Left cardiac atrium (tissue), 4 donors: ENCODE measurements at places on chromosomes 11 and 22. TPM values are rescaled to one million over a fixed set of nuclear protein-coding genes. Genes with fewer than 3 reads are reported as not detected.

Gene ZFTA
- 15.5 TPM for total RNA-seq

Gene CCDC116
- total RNA-seq, result 0.44 TPM

Gene NUCB2
- total RNA-seq, result 135 TPM

DNA sequence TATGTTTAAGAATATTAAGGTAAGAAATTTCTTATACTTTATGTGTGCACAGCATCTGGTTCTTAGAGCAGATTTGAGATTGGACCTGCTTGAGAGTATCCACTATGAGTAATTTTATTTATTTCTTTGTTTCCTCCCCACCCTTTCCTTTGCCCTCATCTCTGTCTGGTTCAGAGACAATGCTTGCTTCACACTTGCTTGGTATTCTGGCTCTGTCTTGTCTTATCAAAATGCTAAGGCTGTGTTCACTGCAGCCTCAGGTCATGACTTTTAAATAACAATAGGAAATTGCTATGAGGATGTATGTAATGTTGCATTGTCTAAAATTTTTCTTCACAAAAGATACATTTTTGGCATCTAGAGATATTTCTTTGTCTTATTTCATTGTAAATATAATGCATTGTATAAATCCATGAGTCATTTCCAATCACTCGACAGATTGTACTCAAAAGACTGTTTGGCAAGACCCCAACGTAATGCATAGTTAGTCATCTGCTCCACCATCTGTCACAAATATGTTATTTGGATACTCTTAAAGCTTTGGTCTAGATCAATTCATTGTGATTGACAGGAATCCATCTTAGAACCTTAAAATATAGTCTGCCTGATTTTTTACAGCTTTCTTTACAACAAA lies 395.7 kb downstream of the AASDHPPT start:
- DNase-seq, result no peak

DNA sequence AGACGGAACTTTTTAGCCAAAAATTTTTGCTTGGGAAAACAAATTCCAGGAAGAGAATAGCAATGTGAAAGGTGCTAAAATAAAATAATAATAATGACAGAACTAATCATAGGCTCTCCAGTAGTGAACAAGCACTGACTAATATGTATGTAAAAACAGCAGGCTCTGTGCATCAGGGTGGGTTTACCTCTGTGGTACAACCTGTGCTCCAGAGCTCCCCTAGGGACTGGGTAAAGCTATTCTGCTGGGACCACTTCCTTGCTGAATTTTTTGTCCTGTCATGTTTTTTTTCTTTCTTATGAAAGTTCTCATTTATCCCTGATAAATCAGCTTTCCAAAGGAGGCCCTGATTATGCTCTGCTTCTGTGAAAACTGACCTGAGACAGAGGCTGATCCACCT lies 18.8 kb downstream of the LUZP2 start:
- no peak for DNase-seq

DNA sequence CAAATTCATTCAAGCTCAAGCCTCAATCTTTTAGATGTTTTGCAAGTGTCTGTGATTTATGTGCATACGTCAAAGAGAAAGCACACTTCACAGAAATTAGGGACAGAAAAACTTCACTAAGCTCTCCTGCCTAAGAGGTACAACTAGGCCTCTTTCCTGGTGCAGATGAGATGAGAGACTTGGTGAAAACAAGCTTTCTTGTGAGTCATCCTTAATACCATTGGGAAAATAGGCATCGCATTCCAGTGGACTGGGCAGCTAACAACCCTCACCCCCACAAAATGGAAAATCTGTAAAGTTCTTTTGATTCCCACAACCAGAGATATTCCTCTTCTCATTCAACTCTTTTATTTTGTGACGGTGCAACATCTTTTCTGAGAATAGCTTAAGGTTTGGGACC lies 1110.4 kb upstream of the CCDC90B start:
- no peak for DNase-seq

DNA sequence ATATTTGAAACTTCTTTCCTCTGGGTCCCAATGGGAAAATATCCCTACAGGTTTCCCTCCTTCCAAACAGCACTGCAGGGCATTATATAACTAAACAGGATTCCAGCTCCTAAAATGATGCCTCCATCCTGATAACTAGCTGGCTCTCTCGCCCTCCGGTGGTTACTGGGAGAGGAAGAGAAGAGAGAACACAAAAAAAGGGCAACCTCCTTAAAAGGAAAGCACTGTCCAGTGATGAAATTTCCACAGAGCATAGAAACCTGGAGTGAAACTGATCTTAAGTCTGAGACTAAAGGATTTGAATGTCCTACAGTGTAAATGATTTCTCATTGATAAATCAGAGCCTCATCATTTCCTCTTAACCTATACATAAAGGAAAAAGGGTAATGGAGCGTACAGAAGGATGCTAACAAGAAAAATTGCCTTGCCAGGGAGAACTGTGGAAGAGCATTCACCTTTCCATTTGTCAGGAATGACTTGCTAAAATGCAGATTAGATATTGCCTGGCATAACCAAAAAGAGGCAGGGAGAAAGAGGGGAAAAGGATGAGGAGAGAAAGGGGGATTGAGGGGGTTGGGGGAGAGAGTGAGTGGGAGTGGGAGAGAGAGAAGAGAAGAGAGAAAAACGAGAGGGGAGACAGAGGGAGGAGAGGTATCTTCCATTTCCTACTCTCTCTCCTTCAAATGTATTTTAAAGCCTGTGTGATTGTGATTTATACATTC lies 121.3 kb downstream of the APOL5 start:
- DNase-seq, result no peak

- no peak for DNase-seq
Observed at GRCh38 chr11:22076271-22076930, 116.5 kb upstream of the ANO5 start.

DNA sequence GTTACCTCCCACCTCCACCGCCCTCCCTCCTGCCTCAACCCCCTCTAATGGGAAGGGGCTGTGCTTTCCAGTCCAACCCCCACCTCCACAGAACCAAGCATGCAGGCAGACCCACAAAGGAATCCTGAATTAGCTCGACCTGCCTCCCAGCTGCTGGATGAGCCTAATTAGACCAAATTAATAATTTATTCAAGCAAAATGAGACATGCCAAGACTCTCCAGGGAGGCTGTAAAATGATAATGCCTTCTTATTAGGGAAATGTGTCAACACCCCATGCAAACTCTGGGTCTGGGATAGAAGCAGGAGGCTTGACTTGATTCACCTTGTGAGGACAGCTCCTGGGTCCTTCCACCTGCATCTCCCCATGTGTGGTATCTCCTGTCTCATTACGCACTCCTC lies 59.4 kb upstream of the HMGXB4 start:
- DNase-seq, result no peak

GRCh38 chr11:133712051-133712560 lies 133.2 kb downstream of the SPATA19 start:
- DNase-seq, result no peak

GRCh38 chr22:36467946-36468345 lies 13.5 kb downstream of the TXN2 start:
- DNase-seq, result no peak

DNA sequence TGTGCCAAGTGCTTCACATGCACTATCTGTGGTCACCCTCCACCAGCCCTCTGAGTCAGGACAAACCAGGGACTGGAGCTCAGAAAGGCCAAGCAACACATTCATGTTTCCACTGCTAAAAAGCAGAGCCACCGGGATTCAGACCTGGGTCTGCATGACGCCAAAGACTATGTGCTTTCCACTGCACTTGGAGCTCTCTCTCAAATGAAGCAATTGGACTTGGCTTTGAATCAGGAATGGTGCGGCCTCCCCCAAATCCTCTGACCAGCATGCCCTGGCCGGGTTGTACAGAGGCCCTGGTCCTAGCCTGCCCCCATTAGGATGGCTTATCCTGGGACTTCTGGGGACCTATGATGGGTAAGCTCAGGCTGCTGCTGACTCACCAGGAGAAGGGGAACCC lies 80.7 kb downstream of the PKNOX2 start:
- no peak for DNase-seq

DNA sequence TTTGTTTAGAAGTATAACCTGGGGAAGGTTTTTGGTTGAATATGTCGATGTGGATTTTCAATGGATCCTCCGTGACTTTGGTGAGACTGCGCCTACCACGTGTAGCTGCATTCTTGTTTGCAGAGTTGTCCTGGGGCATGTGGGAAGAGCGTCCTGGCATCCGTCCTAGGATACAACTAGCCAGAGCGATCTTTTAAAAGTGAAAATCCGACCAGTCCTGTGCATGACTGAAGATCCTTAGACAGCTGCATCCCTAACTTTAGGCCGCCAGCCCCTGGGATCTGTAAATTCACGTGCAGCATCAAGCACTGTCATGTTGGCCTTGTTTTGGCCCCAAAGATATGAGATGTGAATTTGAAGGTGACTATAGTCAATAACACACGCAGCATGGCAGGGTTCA lies 22.4 kb upstream of the THY1 start:
- DNase-seq, result no peak

DNA sequence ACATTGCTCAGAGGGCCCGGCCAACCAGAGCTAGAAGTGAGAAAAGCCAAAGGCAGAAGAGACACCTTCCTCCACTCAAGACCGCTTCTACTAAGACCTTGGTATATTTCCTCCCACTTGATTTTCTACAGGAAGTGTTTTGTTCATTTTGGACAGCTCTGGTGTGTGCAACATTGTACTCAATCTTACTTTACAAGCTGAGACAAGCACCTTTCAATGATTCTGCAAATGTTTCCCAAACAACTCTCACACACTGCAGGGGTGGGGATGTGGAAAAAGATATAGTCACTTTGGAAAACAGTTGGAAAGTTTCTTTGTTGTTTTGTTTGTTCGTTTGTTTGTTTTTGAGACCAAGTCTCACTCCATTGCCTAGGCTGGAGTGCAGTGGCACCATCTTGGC lies 15.7 kb downstream of the MYO18B start:
- DNase-seq, result no peak

DNA sequence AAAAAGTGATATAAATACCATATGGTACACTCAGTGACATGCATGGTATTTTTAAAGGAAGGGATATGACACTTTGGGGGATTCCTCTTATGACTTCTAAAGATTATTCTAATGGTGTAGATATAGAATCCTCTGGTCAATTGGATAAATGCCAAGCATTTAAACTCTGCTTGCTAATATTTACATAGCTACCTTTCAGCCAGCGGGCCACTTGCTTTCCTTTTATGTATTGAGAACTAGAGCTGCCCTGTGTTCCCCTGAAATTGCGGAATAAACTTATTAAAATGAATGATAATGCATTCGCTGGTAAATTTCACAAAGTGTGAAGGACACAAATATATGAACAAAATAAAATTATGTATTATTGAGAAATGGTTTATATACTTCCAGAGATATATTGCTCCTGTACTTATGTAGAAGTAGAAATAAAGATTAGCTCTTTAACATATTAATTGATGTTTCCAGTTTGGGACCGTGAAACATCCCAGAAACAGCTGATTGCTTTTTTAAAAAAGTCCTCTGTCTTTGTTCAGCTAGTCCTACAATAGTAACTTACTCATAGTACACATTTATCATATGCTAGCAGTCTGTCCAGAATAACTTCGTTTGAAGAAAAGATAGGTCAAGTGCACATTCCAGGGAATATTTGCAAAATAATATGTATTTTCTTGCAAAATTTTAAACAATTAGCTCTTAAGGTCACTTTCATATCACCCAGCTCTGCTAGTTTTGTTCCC lies 40.1 kb upstream of the CARD18 start:
- no peak for DNase-seq

- DNase-seq, result no peak
Observed at GRCh38 chr11:2995893-2996554, 3.9 kb upstream of the NAP1L4 start.

GRCh38 chr22:30393322-30393680 lies 3.5 kb upstream of the SEC14L2 start:
- no peak for DNase-seq

DNA sequence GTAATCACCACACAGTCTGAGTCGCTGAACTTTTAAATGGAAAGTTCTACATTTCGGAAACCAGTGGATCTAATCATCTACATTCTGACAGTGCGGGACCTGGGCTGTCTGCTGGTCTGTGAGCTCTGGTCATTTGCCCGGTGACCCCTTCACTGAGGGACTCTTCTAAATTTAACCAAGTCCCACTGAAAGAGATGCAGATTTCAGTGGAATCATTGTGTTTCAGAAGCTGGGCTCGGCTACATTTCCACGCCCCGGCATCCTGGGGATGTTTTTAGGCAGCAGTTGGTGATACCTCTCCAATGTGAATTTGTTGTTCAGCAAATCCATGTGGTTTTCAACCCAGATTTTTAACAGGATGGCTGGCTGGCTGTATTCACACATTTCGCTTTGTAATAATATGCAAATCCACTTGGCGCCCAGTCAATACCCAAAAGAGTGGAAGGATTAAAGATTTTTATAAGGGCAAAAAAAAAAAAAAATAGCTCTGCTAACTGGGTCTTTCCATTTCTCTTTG lies 145.5 kb upstream of the RASSF10 start:
- peak; percentile 38 for DNase-seq

GRCh38 chr22:19115628-19116027 lies 6.6 kb downstream of the DGCR2 start:
- no peak for DNase-seq
